ENCODE measurements at places on chromosomes 16 and 17.

- no peak for DNase-seq
Measured at GRCh38 chr17:3961564-3962047, 2.6 kb downstream of the ATP2A3 start.

GRCh38 chr17:67487506-67487905, 110.4 kb downstream of the PITPNC1 start:
- DNase-seq: no peak

DNA sequence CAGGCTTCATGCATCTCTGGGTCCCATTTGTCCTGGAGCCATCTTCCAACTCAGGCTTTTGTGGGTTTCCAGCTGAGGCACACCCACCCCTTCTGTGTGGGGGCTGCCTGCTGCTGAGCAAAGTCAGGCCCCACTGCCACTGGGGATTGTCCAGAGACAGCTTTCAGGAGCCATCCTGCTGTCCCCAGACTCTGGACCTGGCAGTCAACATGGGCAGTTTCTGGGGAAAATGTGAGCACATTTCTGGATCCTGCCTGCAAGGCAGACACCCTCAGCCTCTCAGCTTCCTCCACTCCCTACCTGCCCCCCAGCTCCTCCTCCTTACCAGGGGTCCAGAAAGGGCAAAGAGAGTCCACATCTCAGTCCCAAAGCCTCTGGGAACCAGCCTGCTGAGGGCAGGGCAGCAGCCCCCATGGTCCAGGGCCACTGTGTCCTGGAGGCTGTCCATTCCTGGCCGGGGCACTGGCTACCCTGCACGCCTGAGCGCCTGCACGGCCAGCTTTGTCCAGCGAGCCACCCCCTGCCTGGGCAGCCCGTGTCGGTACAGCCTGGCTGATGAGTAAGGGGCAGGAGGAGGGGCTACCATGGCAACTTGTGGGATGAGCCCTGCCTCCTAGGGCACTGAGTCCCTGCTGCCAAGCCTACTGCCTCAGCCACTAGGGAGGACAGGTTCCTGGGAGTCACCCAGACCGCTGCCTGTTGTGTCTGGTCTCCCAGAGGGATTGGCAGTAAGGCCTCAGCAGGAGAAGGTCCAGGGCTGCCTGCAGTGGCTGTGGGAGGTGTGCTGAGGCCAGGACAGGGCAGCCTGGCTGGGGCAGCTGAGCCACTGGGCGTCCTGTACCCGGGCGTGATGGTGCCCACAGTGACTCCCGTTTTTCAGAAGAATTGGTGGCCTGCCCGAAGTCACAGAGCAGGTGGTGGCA, at the start of gene SLC47A2:
Gene SLC47A2, minus strand, starts transcription at position 477 of the 923 bp plus-strand sequence. Its CDS starts 29 bp downstream, at position 448.
- DNase-seq: peak; percentile 67

- DNase-seq: no peak
Measured at GRCh38 chr17:32320847-32321246, 21.1 kb downstream of the C17orf75 start.

DNA sequence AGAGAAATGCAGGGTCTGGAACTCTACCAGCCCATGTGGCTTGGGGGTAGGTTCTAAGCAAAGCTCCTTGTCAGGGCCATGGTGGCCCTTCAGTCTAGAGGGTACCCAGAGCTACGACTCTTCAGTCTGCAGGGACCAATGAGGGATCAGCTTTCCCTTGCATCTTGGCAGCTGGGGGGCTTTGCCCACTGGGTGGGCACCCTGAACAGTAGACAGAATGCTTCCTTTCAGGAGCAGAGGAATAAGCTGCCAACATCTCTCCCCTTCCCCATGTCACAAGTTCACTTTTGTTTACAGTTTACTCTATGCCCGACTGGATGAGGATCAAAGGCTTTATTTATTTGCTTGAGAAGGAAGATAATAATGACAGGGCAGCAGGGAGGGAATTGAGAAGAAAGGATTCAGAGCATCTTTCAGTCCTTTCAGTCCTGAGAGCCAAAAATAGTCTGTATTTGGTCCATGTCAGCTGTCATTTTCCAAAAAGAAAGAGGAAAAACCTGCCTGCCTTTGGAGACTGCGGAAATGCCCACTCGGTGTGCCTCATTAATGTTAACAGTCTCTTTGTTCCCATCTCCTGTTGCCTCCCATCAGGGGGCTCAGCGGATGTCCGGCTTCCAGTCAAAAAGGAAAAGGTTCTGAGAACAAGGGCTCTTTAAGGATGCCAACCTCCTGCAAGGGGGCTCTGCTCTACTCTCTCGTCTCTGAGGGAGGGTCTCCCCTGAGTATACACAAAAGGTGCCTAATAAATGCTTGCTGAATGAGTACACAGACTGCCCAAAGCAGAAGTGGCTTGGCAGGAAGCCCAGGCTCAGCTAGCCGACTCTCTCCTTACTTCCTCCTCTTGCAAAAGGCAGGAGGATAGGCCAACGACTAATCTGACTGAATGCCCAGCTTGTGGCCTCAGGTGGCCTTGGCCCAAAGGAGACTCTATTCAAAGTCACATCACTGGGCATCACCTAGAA, 17.1 kb downstream of the TRAF4 start:
- peak; percentile 71 for DNase-seq

All from astrocyte of the hippocampus (primary cell).